ENCODE measurements at places on chromosomes 5 and 9. TPM values are rescaled to one million over a fixed set of nuclear protein-coding genes. Genes with fewer than 3 reads are reported as not detected.

- no peak for DNase-seq
Measured at GRCh38 chr5:128305341-128305740, 221.8 kb downstream of the SLC12A2 start.

DNA sequence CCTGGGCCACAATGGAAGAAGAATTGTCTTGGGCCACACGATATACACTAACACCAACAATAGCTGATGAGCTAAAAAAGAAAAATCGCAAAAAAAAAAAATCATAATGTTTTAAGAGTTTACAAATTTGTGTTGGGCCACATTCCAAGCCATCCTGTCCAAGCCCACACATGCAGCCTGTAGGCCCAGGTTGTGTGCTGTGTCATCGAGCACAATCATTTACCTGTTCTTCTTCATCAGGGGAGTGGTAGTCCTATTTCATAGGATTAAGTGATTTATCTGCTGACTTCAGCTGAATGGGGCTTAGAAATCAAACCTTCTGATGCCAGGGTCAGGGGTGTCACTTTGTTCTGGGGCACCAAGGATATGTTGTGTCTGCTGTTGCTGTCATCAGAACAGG lies 44.6 kb upstream of the ELL2 start:
- DNase-seq = no peak

The NTRK2 gene
- 75.0 TPM for total RNA-seq

The SRP19 gene
- total RNA-seq = 21.2 TPM

The CBY3 gene
- total RNA-seq = not detected

All from sciatic nerve (tissue), 2 donors.